Stimulated activated CD4-positive, alpha-beta T cell treated with anti-CD3 and anti-CD28 coated beads, TNF-alpha, amount 100 ng/mL, for 24 hours (primary cell): ENCODE measurements at places on chromosomes 16 and 17.
A peak's percentile ranks its signal among the peaks of the same experiment; 100 is the strongest.

- peak; percentile 62 for DNase-seq
Observed at GRCh38 chr17:20992987-20993862, 49.6 kb downstream of the USP22 start.

GRCh38 chr17:17073581-17074403, 31.5 kb downstream of the MPRIP start:
- no peak for DNase-seq

GRCh38 chr16:26457095-26457494, 609.6 kb upstream of the C16orf82 start:
- no peak for DNase-seq

- no peak for DNase-seq
Observed at GRCh38 chr17:67830440-67830839, 5.1 kb downstream of the BPTF start.

DNA sequence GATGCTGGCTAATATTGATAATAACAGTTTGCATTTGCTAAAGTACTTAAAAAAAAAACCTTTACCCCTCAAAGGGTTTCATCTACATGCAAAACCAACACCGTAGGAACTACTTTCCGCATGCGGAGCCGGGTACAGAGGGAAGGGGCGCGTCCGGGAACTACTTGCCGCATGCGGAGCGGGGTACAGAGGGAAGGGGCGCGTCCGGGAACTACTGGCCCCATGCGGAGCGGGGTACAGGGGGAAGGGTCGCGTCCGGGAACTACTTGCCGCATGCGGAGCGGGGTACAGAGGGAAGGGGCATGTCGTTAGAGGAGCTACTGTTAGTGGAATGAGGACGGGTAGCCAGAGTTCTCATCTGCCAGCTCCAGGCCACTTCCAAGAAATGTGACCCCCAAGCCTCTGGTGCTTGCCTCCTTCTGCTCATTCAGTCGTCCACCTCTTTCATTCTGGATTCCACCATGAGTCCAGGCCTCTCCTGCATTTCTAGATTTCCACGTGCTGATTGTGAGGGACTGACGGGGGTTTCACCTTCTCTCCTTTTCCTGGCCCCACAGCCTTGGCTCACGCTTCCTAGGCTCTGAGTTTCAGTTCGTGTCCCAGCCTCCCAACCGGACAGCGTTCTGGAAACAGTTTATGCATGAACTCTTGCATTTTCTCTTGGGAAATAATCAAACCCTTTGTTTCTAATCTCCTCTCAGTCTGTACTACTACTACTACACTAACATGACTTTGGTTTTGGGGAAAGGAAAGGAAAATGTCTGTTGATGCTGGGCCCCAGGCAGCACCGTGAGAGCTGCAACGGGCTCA, 26.9 kb downstream of the MINK1 start:
- DNase-seq = no peak

- DNase-seq = peak; percentile 77
Observed at GRCh38 chr16:87956365-87957231, 5.4 kb downstream of the BANP start.

GRCh38 chr17:34121311-34121710, 133.8 kb upstream of the CCL2 start:
- no peak for DNase-seq

GRCh38 chr17:30961209-30962188, 9.3 kb upstream of the RNF135 start:
- no peak for DNase-seq
